ENCODE measurements at places on chromosomes 7 and 10.

DNA sequence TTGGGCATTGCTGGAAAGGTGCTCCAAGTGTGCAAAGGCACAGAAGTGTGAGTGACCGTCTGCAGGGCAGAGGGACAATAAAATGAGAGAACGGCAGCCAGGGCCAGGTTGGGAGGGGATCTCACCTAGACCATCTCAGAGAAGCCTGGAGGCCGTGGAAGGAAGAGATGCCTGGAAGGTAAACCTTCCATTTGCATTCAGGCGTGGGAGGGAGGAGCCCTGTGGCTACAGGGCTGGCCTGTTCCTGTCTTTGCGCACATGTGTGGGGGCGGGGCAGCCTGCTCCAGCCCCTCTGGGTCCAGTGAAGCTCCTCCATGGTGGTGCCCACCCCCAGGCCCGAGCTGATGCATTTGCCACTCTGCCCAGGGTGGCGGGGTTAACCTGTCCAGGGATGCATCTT is 473.6 kb upstream of the MGMT start:
- DNase-seq: no peak

DNA sequence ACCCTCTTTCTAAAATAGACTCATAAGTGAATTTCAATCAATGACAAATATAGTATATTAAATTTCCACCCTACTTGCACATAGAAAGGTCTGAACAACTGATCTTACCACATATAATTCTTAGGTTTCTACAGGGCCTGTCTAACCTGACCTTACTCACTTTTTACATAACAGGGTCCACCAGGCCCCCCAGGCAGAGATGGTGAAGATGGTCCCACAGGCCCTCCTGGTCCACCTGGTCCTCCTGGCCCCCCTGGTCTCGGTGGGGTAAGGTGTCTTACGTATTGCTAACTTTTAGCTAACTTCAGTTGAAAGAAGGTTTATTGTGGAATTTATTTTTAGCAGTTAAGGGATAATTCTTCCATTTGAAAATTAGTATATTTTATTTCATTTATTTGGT is 5.3 kb downstream of the COL1A2 start:
- DNase-seq: no peak

- no peak for DNase-seq
These were observed 284.8 kb downstream of the TNS3 start for GRCh38 chr7:47297120-47297519.

GRCh38 chr7:151447312-151447711 is 7.4 kb upstream of the CRYGN start:
- DNase-seq: no peak

- no peak for DNase-seq
These were observed 297.9 kb downstream of the DGKB start for GRCh38 chr7:14604606-14605005.

GRCh38 chr7:83410989-83411591 is 237.8 kb downstream of the SEMA3E start:
- DNase-seq: peak; percentile 38

DNA sequence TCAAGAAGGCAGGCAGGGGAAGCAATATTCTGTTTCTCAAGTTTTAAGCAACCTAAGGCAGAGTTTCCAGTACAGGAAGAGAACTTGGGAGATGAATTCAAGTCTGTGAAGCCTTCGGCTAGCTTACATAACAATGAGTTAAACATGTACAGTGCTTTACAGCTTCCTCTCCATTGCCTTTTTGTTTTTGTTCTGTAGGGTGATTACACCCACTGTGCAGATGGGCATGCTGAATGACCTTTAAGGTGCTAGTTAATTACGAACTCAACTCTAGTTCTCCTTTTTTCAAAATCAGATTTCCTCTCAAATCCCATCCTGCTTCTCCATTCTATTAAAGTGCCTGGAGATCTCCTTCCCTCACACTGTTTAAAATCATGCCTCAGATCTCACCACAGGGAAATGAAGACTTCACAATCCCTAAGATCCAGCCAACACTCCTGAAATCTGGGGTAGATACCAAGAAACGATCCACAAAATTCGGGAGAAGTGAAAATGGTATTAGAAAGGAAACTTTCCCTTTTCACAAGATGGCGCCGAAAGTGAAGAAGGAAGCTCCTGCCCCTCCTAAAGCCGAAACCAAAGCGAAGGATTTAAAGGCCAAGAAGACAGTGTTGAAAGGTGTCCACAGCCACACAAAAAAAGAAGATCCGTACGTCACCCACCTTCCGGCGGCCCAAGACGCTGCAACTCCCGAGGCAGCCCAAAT is 16.8 kb upstream of the MSMB start:
- no peak for DNase-seq

DNA sequence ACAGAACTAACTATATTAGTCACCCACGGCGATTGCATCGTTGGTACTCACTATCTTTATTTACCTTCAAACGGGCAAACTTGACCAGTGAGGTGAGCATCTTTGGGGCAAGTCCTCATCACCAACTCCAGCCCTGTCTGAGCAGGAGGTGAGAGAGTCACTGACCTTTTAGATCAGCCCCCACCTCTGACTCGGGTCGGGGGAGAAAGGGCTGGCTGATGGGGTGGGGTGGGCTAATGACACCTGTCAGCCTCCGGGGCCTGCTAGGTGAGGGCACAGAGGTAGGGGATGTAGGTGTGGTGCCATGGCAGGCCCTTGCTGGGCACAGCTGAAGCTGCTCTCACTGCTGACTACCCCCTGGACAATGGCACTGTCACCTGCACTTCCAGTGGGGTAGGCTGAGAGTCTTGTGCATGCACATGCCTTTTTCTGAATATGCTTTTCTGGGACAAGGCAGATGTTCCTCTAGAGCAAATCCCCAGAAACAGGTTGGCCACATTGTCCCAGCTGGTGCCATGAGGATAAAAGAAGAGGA is 359.5 kb upstream of the MKI67 start:
- no peak for DNase-seq

- peak; percentile 65 for DNase-seq
These were observed 1.9 kb downstream of the TTYH3 start for GRCh38 chr7:2633538-2634266.

Measured in SK-N-SH (cell line).